ENCODE measurements at places on chromosomes 5 and 9. TPM values are rescaled to one million over a fixed set of nuclear protein-coding genes. Genes with fewer than 3 reads are reported as not detected.

GRCh38 chr9:93143830-93144530 is 9.9 kb upstream of the NINJ1 start:
- DNase-seq: no peak

CATSPER3 gene
- total RNA-seq: under 0.01 TPM

DNA sequence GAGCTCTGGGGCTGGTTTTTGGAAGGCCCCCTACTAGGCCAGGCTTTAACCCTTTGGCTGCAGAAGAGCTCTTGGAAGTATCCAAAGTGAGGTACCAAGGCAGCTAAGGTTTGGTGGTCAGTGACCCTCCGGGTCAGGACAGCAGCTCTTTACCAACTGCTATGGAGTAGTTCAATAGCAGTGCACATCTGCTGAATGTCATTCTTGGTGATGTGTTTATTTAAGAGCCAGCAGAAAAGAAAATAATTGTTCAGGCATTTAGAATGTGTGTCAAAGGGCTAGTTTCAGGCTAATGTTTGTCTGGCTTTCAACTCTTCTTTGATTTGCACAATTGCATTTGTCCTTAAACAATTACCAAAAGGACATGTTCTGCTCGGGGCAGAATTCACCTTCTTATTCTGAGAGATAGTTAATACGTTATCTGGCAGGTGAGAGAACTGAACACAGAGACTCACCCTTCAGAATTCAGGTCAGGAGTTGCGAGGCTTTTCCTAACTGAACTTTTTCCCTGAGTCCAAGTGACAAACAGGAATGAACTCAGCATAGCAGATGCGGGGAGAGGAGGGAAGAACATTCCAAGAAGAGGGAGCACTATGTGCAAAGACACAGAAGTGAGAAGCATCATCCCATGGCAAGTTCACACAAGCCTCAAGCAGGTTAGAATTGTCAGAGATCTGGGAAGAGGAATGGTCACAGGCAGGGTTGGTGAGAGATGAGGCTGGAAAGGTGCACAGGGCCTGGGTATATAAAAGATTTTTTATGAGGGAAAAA is 556.7 kb upstream of the TLE4 start:
- no peak for DNase-seq

DNA sequence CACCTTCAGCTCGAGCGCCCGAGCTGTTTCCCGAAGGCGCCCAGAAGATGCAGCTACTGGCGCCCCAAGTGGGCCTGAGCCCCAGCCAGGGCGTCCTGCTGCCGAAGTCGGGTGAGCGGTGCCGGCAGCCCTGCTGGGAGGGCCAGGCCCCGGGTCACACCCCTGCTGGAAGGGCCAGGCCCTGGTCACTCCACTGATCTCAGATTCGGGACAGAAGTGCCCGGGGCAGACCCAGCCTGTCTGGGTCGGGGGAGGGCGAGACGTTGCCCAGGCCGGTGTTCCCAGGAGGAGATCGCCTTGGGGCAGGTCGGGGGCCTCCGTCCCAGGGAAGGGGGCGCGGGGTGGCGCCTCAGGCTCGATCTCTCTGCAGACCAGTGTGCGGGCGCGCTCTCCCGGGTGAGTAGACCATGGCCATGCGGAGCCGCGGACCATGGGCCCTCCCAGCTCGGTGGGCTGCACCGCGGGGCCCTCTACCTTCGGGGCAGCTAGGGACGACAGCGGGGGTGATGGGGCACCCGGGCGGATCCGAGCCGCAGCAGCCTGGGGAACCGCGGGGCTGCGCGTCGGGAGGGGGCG is 2.3 kb downstream of the LCNL1 start:
- DNase-seq: no peak

HTR4 gene
- total RNA-seq: not detected

DNA sequence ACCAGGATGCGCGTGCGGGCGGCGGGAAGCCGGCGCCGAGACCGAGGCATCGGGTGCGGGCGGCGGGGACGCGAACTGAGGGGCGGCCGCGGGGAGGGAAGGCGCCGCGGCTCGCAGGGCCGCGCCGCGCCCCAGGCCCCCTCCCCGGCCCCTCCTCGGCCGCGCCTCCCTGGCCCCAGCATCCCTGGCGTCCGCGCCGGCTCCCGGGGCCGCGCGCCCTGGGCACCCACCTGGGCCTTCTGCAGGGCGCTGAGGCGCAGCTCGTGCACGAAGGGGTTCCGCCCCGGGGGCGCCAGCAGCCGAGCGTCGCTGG is 324 bp downstream of the LPCAT1 start:
- DNase-seq: no peak

GRCh38 chr5:33364406-33364805 is 76.4 kb upstream of the TARS1 start:
- DNase-seq: no peak

DNA sequence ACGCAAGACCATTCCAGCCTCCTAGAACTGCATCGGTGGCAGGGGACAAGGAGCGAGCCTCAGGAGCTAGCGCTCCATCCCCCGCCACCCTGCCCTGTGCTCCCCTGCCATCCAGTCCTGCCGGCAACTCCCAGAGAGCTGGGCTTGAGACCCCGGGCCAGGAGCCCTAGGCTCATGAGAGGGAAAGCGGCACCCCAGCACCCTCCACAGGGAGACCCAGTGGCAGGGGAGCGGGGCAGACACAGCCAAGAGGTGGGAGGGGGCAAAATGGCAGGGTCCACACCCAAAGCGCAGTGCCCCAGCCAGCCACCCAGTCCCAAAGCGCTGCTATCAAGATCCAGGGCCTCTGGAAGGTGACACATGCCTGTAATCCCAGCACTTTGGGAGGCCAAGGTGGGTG is 12.7 kb downstream of the UBAC1 start:
- DNase-seq: no peak

- peak; percentile 8 for DNase-seq
These were observed 10.3 kb downstream of the CNOT8 start for GRCh38 chr5:154868702-154869101.

GRCh38 chr5:74919487-74919886 is 53.3 kb upstream of the FAM169A start:
- DNase-seq: peak; percentile 70

DNA sequence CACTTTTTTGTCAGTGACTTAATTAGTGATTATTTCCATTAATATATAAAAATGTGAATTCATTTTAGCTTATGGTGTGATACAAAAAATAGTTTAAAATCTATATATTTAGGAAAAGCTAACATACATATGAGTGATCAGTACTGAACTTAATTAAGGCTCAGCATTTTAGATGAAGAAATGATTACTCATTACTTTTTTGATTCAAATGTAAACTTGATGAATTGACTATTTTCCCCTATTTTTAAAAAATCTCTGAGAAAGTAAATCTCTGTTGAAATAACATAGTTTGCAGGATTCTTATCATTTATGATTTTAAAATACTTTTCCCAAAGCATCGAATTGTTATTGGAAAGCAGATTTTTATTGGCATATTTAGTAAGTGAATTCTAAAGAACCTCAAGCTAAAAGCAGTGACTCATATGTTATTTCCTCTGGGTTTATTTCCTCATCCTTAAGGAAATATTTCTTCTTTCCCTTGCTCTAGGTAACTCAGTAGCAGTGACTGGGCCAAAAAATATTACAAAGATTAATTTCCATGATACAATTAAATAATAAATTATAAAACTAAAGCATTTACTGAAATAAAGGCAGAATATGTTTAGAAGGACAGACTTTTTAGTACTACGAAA is 290.6 kb downstream of the FER start:
- DNase-seq: peak; percentile 56

DNA sequence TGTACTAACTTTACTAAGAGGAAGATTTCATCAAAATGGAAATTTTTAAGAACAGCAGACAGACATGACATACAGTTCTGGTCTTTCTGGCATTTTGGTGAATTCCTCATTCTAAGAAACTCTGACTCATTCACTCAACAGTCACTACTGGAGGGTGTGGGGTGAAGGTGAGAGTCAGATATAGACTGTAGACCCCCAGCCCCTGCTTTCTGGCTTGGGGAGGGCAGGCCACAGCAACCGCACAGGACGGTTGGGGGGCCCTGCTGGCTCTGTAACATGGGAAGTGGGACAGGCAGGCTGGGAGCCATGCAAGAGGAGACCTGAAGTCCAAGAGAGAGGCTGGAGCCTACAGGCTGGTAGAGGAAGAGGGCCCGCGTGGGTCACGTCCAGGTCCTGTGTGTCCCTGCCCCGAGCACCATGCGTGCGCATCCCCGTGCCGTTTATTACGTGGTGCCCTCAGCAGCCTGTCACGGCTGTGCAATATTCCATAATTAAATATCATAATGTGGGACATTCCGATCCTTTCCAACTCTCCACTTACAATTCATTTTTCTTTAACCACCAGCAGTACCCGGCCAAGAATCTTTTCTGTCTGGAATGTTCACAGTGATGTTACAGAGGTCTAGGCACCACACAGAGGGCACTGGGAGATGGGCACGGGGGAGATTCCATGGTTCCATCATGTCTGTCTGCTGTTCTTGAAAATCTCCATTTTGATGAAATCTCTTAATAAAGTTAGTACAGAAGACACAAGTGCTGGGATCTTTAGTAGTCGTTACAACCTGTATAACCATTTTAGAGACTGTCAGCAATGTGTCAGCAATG is 75.5 kb downstream of the SEMA4D start:
- DNase-seq: peak; percentile 88

MLANA gene
- not detected for total RNA-seq

PCDHB4 gene
- not detected for total RNA-seq

GPR150 gene
- under 0.01 TPM for total RNA-seq

RAD23B gene
- 126 TPM for total RNA-seq

DNA sequence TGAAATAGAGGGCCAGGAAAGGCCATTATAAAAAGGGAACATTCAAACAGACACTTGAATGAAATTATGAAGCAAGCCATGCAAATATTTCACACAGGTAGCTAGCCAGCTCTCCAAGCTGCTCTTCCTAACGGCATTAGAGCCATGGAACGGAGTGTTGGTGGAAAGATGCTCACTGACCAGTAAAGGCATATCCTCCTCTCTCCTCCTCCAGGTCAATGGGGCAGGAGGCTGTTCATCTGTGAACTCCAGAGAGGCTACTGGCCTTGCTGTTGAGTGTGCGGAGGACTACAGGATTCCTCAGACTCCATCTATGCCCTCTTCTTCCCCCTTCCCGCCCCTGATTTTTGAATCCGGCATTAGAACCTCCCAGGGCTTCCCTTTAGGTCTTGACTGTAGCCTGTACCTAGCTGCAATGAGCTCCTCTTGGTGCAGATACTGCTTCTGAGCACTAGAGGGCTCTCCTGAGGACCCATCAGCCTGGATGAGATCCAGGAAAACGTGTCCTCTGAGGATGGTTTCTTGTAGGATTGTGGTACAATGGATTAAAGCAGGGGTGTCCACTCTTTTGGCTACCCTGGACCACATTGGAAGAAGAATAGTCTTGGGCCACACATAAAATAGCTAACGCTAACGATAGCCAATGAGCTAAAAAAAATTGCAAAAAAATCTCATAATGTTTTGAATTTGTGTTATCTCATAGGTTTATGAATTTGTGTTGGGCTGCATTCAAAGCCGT is 162.2 kb downstream of the SREK1 start:
- peak; percentile 63 for DNase-seq

- no peak for DNase-seq
These were observed 94.7 kb downstream of the EBF1 start for GRCh38 chr5:159005062-159005461.

- DNase-seq: no peak
These were observed 1.2 kb downstream of the CORO2A start for GRCh38 chr9:98191181-98191608.

PCDHGB4 gene
- total RNA-seq: 16.4 TPM

DNA sequence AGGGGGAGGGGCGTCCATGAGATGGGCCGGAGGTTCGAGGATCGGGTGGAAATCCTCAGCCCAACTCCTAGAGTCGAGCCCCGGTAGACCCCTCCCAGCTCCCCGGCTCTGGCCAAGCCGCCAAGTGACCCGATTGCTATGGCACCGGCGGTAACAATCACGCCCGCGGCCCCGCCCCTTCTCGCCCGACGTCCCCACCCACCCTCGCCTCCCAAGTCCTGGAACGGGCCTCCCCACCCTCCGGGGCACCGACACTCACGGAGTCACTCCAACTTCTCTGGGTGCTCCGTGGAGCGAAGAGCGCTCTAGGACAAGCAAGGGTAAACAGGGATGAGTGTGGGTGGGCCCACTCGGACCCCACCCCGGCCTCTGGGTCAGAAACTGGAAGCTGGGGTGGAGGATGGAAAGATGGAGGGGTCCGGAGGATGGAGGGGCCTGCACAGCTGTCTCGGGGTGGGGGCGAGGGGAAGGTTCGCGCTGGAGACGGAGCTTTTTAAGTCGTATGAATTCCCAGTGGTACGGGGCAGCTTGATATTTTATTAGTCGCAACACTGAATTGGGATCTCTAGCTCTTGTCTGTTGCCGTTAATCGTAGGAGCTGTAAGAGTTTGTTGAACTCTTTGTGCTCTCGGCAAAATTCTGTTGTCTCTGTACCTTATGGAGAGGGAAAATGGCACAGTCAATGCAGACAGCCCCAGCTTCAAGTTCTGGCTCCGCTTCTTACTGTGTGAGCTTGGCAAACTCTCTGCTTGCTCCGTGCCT is at the start of gene SPACA9:
SPACA9 (plus strand) TSS at position 204 of the 762 bp plus-strand sequence. CDS start 5,050 bp downstream, outside the sequence.
- peak; percentile 11 for DNase-seq

DNA sequence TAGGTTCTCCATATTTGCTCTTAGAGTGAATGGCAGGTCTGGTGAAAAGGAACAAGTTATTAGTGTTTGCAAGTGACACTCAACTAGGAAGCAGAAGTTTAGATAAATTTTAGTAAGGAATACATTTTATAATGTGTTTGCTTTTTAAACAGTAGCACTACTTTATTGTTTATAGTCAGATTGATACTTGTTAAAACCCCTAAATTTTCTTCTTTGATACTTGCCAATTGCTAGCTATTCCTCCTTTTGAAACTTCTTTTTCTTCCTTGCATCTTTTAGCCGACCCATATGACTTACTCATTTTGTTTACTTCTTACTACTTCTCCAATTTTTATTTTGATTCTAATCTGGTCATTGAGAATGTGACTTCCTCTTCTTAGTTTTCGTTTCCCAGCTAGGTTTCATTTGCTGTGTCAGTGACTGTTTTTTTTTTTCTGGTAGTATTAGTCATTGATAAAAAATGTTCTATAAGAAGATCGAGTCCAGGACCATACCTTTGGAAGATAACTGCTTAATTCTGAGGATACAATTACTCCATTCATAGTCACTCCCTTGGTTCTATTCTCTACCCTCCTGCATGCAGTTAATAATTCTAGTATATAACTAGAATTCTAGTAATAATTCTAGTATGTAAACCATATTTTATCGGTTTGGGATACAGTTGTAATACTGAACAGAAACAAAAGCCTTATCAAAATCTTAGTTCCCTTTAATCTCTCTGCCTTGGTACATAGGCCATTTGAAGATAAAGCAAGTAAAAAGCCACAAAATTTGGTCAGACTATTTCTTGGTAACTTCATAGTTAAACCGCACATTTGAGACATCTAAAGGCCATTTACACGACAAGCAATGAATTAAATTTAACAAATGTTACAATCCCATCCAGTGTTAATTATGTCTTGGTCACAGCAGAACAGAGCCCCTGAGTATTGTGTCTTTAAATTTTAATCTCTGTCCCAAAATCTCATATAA is 2.8 kb upstream of the RICTOR start:
- DNase-seq: peak; percentile 56

DNA sequence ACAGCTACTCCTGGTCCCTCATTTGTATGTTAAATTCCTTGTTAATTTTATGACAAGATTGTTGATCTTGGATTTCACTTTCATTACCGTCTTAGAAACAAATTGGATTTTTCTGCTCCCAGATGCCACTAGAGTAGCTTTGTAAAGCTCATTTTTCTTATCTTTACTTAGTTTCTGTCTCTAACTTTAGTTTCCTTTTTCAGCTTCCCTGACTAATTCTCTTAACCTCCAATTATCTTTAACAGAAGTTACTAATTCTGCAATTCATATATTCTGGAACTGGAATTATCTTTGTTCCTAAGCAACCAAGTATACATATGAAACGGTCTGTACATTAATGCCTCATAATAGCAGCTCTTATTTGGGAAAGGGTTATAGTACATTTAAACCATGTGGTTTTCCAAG is 16.7 kb downstream of the ITGA1 start:
- no peak for DNase-seq

GRCh38 chr5:125928663-125929062 is 494.5 kb upstream of the GRAMD2B start:
- no peak for DNase-seq

Data from IMR-90 (cell line).